ENCODE measurements at places on chromosomes 4 and X.

- no peak for DNase-seq
Measured at GRCh38 chr4:26204911-26205370, 115.9 kb upstream of the RBPJ start.

DNA sequence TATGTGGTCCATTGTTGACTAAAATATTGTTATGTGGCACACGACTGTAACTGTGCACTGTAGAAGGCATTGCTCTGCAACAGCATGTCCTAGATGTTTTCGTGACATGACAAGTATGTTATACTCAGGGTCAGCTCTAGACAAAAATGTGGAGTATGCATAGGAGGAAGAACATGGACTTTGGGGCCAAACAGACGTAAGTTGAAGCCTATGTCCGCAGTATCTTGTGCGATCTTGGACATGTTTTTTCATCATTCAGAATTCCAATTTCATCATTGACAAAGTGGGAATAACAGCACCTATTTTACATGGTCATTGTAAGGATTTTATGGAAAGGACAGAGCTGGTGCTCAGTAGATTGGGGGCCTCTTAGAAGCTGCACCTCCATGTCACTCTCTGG lies 27.7 kb upstream of the PROM1 start:
- DNase-seq, result no peak

DNA sequence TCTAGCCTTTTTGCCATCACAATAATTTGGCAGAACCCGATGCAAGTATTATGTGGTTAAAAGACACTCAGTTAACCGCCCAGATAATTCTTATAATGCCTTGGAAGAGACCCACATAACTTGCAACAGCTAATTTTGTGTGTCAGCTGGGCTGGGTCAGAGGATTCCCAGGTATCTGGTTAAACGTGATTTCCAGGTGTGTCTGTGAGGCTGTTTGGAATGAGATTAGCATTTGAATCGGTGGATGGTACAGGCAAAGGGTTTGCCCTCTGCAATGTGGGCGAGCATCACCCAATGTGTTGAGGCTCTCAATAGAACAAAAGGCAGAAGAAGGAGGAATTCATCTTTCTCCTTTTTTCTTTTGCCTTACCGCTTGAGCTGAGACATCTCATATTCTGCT lies 314.2 kb upstream of the PUDP start:
- DNase-seq, result no peak

GRCh38 chr4:30181918-30182317 lies 538.3 kb upstream of the PCDH7 start:
- no peak for DNase-seq

DNA sequence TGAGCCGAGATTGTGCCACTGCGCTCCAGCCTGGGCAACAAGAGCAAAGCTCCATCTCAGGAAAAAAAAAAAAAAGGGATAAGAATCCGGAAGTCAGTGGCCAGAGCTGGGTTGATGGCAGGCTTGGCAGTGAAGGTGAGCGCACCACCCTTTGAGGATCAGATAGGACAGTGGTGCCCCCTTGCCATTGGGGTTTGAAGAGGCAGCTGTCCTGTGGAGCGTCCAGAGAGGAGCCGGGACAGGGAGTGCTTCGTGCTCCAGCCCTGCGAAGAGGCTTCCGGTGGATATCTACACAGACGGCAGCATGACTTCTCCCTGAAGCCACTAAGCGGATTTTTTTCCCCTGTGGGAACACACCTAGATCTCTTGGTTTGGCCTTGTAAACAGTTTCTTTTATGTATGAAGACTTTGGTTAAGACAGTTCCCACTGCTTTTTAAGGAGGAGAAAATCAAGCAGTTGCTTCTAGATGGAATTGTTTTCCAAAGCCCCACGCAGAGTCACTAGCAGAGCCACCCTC lies 6.5 kb downstream of the TBC1D14 start:
- DNase-seq, result no peak

- DNase-seq, result no peak
Measured at GRCh38 chrX:28498658-28499057, 88.6 kb upstream of the IL1RAPL1 start.

GRCh38 chr4:40241941-40242340 lies 45.1 kb downstream of the RHOH start:
- DNase-seq, result no peak

- no peak for DNase-seq
Measured at GRCh38 chr4:108590776-108591175, 29.6 kb upstream of the RPL34 start.

DNA sequence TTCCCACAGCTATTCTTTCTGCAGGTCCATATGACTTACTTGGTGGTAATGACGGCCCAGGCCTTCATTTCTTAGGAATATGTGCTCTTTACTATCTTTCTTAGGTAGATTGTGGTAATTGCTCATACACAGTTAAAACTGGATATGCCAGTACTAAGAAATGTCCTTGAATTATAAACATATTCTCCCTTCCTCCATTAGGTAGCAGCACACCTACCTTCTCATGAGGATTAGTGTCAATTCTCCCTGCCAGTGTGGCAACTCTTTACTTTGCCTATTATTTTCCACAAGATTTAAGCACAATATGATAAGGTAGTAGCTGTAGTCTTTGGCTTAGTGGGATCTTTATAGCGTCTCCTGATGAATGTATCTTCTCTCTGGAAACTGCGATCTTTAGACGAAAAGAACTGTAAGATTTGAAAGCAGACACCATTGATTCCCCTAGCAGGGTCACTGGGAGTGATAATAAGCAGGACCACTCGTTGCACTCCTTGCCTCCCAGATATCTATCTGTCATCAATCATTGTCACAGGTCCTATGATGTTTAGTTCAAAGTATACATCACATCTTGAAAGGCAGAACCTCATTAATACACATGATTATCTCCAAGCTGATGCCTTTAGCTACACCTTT lies 1240.7 kb downstream of the C4orf33 start:
- no peak for DNase-seq

DNA sequence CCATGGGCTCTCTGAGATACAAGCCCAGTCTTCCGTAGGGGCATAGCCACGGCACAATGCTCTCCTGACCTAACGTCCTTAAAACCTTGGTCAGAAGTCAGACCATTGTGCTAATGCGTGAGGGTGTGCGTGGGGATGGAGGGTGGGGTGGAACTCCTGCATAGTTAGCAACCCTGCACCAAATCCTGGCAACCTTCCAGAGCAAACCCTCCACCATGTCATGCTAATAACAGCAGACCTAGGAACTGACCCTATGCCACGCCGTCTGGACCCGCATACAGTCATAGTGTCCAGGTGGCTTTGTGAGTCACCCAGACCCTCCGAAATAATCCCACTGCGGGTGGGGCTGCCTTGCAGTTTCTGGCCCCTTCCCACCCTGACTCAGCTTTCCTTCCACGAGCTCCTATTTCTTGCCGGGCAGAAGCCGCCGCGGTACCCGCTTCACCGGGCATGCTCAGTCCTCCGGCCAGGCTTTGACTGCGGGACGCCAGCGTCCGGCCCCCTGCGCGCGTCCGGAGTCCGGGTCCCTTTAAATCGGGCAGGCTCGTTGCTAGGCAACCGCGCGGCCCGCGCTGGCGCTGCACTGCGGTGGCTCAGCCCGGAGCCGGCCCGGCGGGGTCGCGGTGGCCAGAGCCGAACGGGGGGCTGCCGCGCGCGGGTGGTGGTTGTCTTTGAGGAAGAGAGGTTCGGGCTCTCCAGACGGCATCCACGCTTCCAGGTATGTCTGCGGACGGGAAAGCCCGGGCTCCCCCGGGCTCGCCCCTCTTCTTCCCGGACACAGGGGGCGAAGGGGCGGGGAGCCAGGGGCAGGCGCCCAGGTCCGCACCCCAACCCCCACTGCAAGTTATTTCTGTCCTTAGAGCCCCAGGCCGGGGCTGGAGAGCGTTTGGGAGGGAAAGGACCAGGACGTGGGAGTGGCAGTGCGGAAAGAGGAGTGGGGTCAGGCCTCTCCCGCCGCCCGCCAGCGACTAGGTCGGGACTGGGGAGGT lies at the start of gene CCDC160:
Gene CCDC160 (plus strand): TSS at position 557 of the 989 bp plus-strand sequence. CDS start 7,619 bp downstream, outside the sequence.
- peak; percentile 50 for DNase-seq

DNA sequence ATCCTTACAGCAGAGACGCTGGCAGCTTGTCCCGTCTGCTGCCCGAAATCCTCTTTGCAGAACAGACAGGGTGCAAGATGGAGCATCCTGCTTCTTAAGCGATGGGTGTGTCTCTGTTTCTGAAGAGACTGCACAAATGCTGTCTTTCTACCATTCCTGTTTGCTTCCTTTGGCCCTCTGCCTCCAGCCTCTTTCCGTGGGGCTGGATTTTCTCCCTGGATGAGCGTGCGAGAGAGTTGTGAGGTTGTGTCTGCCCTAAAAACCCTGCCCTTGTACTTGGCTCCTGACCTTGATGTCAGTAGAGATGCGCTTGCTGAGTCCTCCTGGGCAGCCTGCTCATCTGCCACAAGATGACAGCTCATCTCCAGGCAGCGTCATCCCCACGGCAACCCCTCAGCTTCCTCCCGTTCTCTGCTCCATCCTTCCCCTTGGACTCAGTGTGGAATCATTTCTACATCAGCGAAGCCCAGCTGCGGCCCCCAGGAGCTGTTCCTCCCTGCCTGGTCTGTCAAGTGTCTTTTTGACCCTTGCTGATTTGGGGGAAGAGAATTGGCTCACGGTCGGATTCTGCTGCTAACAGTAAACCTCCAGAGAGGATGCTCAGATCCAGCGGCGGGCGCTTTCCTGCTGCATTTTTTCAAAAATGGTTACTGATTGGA lies 246.2 kb downstream of the ASMT start:
- no peak for DNase-seq

GRCh38 chr4:162131256-162131655 lies 32.5 kb downstream of the FSTL5 start:
- DNase-seq, result no peak

All from breast epithelium (tissue), 4 donors.